ENCODE measurements at places on chromosomes 1 and 21.

DNA sequence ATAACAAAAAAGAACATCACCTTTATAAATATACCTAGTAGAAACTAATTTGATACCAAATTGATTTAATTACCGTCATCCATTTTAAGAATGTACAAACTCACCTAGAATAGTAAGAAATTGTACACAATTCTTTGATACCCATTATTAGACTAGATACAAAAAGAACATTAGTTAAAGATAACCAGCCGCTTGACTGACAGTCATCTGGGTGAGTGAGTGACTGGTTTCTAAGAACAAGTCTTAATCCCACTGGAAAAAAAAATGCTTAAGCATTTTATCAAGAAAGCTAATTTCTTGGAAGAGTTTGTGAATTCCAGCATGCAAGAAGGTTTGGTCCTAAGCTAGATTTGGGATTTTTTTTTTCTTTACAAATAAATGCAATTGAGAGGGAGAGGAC, 10.9 kb downstream of the LRRC8B start:
- no peak for DNase-seq

- no peak for DNase-seq
These were observed 77.0 kb upstream of the ARHGAP29 start for GRCh38 chr1:94314222-94314858.

DNA sequence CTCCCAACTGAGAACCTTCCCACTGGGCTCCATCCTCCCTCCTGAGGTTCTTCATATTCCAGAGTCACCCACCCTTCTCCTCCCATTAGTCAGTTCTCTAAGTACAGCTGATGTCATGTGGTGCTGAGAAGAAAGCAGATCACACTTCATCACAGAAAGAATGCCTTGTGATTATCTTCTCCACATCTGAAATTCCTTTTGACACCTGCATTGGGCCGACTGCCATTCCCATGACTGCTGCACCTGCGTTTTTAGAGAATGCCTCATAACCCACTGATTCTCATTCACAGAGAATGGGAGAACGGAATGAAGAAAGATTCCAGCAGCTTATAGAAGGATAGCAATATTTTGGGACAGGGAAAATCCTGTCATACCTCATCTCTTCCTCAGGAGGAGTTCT, 14.3 kb downstream of the LEPR start:
- DNase-seq, result no peak

DNA sequence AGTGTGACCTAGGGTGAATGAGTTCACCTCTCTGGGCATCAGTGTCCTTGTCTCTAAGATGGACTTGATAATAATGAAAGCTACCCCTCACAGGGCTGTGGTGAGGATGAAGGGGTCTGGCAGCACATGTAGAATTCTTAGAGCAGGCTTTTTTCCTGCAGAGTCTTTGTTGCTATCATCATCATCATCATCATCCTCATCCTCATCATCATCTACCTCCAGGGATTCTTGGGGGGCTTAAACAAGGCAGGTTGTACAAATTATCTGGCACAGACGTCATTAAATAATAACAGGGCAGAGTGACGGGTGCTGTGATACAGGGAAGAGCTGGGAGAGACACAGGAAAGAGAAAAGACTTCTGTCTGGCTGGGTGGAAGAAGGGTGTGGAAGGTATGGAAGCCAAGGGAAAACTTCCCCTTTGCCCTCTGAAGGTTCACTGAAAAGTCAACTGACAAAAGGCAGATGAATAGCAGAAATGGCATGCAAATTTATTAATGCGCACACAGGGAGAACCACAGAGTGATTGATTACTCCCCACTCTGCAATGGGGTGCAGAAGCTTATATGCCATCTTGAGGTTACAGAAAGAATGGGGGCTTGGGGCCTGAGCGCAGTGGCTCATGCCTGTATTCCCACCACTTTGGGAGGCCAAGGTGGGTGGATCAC, 17.0 kb upstream of the SLC2A1 start:
- no peak for DNase-seq

- no peak for DNase-seq
These were observed 59.3 kb upstream of the ID3 start for GRCh38 chr1:23618586-23619083.

- DNase-seq, result no peak
These were observed 396.0 kb upstream of the DAB1 start for GRCh38 chr1:57819893-57820292.

- no peak for DNase-seq
These were observed 20.4 kb downstream of the TINAGL1 start for GRCh38 chr1:31596737-31597097.

- DNase-seq, result no peak
These were observed 55.5 kb upstream of the ZC3H11B start for GRCh38 chr1:219668446-219668845.

GRCh38 chr1:43893006-43893405, 40.6 kb upstream of the ARTN start:
- DNase-seq, result no peak

- DNase-seq, result no peak
These were observed 40.0 kb upstream of the ZNF648 start for GRCh38 chr1:182101415-182102042.

DNA sequence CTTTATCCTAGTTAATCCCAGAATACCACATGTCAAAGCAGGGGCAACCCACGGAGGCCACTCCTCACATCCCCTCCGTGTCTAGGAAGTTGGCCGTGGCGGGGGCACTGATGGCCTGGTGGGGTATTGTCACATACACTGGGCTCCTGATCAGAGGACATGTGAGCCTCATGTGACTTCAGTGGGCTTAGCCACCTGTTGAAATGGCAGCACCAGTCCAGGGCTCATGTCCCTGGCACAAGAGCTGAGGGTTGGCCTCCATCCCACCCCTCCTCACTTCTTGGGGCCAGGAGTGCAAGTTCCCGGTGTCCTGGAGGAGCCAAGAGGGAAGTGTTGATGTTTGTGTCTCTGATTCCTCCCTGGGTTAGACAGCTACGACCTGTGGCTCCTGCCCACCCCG, 313.4 kb downstream of the CAMTA1 start:
- DNase-seq, result no peak

DNA sequence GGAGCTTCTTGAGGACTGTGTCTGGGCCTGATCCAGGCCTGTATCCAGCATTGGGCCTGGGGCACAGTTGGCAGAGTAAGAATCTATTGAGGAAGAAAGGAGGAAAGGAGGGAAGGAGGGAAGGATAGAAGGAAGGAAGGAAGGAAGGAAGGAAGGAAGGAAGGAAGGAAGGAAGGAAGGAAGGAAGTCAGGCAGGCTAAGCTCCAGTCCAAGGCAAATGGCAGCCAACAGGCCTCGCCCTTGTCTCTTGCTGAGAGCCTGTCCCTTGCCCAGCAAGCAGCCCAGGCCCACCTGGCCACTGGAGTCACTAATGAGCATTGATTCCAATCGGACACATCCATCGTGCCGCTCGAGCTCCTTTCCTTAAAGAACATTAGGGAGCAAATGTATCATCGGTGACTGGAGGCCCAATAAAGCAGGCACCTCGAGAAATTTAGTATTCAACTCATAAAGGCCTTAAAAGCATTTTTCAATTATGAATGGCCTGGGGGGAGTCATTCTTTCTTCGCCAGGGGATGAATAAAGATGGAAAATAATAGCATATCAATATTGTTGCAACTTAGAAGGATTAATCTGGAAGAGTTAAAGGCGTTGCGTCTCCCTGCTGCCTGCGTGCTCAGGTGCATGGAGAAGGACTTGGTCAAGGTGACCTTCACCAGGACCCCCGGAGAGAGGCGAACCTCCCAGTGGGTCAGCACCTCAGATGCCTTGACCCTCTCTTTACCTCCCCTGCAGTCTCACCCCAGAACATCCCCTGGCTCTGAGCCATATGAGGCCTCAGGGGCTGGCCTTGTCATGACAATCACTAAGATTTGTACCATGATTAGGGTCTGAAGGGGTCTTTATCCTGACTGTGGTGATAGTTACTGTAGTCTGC, 144.5 kb upstream of the RUNX3 start:
- no peak for DNase-seq

- no peak for DNase-seq
These were observed 135.8 kb upstream of the B3GALT2 start for GRCh38 chr1:193322211-193322610.

- DNase-seq, result no peak
These were observed 69.7 kb downstream of the CC2D1B start for GRCh38 chr1:52296345-52296744.

DNA sequence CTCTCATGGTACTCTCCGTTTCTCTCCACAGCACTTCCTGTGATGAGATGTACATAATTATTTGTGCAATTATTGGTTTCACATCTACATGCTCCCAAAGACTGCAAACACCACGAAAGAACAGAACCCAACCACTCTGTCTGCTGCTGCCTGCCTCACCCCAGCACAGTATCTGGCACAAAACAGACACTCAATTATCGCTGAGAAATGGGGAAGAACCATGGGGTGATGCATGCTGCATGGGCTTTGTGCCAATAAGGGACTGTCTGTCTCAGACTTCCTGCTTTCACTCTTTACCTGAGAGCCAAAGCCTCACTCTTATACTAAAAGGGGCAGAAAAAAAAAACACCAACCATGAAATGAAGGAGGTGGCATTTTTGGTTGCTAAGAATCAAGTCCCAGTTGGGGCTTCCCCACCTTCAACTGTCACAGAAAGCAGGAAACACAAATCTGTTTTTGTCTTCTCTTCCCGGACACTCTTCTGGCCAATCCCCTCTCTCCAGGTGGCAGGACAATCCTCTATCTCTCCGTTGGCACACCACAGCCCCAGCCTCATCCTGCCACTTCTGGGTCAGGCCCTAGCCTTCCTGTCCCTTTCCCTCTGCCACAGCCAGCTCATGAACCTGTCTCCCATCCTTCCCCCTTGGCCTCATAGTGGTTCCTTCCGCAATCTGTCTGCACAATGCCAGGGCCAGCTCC, 82.0 kb downstream of the TGFBR3 start:
- peak; percentile 31 for DNase-seq

DNA sequence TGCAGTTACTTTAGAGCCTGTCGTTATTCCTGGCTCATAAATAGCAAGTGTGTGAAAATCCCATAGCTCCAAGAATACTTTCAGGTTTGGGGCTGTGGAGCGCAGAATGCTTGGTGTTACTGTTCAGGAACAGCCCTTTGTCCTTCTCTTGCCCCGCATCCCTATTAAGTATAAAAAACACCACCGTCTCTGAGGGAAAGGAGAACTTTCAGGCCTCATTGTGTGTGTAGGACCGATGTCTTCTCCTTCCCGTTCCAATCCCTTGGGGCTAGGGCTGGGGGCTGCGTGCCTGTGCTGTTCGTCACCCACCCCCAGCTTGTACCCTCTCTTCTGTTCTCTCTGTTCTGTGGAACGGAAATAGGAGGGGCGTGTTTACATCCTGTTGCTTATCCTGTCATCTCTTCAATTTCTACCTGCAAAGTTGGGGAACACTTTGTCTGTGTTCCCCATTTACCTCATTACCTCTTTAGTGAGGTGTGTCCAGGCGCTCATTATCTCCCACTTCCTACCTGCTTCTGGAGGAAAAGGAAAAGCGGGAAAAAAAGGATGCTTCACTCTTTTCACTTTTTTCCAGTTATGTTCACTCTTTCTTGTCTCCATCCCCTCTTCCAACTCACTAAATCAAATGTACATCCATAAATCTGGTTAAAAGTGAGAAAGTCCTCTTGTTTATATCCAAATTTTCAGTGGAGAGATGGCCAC, 788 bp upstream of the TXNIP start:
- DNase-seq, result peak; percentile 28

GRCh38 chr1:181142096-181142958, 53.8 kb downstream of the IER5 start:
- peak; percentile 89 for DNase-seq

GRCh38 chr1:174074757-174075156, 52.6 kb upstream of the RC3H1 start:
- no peak for DNase-seq

DNA sequence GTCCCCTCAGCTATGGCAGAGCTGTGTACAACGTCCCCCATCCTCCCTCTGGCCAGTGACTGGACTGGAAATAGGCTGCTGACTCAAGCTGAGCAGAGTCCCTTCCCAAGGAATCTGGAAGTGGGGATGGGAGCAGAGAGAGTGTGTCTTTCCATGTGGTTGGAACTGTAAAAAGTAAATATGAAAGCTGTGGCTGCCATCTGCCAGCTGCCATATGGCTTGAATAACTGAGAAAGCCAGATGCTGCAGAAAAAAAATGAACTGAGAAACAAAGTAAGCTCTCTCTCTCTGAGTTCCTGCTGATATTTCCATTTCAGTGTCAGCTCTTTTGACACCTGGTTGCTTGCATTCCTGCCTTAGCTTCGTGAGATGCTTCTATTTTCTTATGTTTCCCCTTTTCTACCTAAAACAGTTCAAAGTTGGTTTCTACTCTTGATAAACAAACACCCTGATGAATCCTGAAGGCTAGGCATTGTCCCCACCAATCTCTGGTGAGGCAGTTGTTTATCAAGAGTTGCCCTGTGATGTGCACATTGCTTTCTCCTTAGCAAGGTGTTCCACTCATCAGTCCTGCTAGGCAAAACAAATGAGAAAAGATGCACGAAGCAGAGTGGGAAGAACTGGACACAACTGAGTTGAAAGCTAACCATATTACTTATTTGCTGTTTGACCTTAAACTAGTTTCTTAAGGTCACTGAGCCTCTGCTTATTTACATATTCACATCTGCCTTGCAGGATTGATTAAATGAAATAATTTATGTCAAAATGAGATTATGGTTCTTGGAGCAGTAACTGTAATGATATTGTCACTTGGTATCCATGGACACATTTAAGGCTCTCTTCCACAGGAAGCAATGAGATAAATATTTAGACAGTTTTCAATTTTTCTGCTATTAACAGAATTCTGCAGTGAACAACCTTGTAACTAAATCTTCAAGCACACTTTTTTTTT, 16.6 kb upstream of the DR1 start:
- no peak for DNase-seq

DNA sequence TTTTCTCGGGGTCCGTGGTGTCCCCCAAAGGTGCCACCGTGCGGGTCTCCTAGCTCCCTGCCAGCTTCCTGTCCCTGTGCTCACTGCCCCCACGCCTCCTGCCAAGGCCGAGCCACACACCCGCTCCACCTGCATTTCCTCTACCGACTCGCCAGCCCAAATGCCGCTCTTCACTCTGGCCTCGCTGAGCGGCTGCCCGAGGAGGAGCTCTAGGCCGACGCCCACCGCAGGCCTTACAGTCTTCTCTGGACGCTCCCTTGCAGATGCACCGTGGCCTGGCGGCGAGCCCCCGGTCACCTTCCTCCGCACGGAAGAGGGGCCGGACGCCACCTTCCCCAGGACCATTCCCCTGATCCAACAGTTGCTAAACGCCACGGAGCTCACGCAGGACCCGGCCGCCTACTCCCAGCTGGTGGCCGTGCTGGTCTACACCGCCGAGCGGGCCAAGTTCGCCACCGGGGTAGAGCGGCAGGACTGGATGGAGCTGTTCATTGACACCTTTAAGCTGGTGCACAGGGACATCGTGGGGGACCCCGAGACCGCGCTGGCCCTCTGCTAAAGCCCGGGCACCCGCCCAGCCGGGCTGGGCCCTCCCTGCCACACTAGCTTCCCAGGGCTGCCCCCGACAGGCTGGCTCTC, 26.3 kb downstream of the FTCD start:
- DNase-seq, result no peak

GRCh38 chr21:44365251-44365966, 12.0 kb downstream of the TRPM2 start:
- DNase-seq, result no peak

- DNase-seq, result no peak
These were observed 53.5 kb upstream of the TIAM1 start for GRCh38 chr21:31397515-31397926.

GRCh38 chr1:186915555-186915954, 86.8 kb downstream of the PLA2G4A start:
- DNase-seq, result no peak
